Activated CD8-positive, alpha-beta memory T cell treated with anti-CD3 and anti-CD28 coated beads, Interleukin-2, amount 50 U/mL, for 48 hours (primary cell): ENCODE measurements at places on chromosomes 1 and 21.

DNA sequence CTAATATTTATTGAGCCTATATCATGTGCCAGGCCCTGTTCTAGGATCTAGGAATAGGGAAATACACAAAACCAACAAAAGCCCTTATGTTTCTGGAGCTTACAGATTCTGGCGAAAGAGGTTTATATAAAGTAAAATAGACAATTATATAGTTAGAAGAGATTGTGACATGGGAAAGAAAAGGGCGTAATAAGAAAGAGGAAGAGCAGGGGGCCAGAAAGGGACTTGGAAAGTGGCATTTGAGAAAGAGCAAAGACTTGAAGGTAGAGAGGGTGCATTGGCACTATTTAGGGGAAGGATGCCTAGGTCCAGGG is 322.5 kb upstream of the FAM78B start:
- no peak for DNase-seq

DNA sequence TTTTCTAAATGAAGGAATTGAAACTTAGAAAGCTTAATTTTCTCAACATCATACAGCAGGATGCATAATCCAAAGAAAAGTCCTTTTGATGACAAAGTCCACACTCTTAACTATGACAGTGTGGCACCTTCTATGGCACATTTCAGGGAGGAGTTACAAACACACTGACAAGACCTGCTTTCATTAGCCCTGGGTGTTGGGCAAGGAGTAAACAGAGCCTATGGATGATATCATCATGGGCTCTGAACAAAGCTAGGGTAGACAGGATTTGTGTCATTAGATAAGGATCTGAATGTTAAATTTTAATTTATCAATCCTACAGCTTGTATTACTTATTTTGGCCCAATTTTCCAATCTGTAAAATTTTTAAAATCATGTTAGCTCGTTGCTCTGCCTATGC is 62.6 kb upstream of the DENND1B start:
- no peak for DNase-seq

DNA sequence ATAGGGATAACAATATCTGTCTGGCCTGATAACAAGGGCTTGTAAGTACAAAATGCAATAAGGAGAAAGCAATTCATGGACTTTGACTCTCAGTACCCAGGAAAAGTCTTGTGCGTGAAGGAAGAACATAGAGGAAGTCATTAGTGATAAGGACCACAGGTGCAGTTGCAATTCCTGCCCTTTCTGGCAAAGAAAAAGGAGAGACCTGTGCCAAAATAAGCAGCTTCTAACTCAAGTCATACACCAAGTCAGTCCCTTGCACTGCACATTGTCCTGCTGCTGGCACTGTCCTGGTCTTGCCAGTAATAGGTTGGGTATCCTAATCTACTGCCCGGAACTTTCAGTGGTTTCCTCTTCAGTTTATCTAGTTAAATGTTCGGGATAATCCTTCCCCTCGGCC is 14.8 kb upstream of the SOD1 start:
- DNase-seq: no peak

GRCh38 chr1:210328746-210329503 is at the start of gene HHAT:
Gene HHAT, plus strand, starts transcription at chr1:210328902. Its CDS starts 20,074 bp downstream, at chr1:210348976.
- peak; percentile 82 for DNase-seq

DNA sequence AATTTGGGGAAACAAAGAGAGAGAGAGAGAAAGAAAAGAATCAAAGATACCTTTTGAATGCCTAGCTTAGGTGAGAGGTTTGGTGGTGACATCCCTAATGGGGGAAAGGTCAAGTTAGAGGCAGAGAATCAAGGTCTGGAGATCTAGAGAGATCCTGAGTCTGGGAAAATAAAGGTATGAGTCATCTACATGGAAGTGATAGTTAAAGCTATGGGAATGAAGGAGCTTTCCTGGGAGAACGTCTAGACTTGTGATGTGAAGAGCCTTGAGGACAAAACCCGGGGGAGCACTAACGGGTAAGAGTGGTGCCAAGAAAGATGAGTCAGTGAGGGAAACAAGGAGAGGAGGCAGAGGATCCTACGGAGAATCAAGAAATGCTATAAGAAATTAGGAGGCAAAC is 110.8 kb upstream of the RUNX1 start:
- no peak for DNase-seq

- DNase-seq: no peak
Observed at GRCh38 chr1:16957731-16958130, 22.7 kb downstream of the MFAP2 start.

DNA sequence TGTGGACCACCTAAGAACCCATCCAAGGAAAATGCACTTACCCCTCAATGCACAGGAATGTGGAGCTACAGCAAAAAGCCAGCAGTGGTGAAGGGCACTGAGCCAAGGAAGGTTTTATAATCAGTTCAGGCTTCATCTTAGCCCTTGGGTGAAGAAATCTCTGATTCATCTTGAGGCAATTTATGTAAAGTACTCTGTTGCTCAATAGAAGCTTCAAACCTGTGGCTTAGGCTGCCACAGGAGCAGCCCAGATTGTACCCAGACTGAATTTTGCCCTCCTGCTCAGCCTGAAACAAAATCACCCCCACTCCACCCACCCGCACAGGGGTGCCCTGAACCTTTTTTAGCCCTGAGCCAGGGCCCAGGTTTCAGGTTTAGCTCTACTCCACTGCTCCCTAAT is at the start of gene S100A12:
Gene S100A12 (minus strand): TSS at position 111 of the 400 bp plus-strand sequence. CDS start 1,029 bp downstream, outside the sequence.
- no peak for DNase-seq

- no peak for DNase-seq
Observed at GRCh38 chr1:116824631-116825206, 70.5 kb downstream of the CD2 start.

- no peak for DNase-seq
Observed at GRCh38 chr1:18041685-18042355, 65.8 kb upstream of the IGSF21 start.

DNA sequence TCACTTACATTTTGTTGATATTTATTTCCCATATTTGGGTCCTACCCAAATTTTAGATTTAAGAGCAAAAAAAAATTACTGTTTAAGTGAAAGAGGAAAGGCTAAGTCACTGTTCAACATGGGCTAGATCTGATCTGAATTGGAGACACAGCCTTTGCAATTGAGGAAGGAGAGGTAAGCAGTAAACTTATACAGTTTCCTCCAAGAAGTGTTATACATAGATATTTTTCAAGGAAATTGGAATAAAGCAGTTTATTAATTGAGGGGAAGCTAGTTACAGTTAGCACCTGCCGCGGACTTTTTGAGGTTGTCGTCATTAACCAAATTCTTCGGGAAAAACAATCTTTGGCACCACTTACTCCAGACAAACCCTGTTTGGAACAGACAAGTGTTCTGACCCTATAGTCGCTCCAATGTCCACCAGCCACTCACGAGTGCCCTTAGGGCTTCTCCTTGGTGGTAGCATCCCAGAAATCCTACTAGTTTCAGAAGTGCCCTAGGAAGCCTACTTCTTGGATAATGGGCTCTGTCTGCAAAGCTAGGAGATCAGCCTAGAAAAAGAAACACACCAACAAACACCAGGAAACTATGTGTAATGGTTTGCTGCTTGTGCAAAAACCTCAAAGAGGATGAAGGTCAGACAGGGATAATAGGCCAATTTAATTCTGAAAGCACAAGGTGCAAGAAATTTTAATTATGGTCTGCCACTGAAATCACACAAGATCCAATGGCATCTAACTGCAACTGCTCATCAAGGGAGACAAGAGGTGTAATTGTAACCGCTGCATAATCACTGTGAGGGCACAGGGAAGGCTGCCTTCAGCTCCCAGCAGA is 2.5 kb downstream of the WLS start:
- DNase-seq: no peak

DNA sequence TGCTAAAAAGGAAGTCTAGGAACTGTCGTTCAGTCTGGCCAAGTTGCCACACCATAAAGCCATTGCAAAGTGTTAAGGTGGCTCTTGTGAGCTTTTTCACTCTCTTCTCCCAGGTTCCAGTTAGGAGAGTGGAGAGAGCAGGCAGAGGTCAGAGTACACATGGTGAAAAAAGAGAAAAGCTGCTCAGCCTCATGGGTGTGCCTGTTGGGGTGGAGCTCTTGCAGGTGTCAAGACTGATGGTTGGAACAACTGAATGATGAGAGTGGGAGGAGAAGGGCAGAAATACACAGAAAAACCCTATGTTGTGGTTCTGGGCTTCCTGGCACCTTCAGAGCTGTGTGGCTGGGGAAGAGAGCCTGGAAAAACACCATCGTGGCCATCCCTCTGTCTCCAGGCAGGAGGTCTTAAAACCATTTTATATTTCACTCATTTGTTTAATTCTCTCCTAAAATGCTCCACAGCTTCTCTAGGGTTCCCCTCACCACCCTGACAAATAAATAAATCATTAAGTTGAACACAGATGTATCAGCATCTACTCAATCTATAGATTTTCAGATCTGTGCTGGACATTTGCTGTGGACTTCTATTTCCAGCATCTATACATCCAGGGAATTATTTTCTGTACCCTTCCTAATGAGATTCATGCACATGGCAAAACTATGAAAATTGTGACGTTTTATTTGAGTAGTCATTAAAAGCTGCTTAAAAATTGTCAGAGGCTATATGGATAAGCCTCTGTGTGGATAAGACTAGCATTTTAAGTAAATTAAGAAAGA is 17.5 kb downstream of the UBASH3A start:
- peak; percentile 53 for DNase-seq

- no peak for DNase-seq
Observed at GRCh38 chr1:230916587-230917283, 48.4 kb upstream of the C1orf198 start.

GRCh38 chr1:5765997-5766913 is 226.0 kb downstream of the NPHP4 start:
- DNase-seq: no peak

DNA sequence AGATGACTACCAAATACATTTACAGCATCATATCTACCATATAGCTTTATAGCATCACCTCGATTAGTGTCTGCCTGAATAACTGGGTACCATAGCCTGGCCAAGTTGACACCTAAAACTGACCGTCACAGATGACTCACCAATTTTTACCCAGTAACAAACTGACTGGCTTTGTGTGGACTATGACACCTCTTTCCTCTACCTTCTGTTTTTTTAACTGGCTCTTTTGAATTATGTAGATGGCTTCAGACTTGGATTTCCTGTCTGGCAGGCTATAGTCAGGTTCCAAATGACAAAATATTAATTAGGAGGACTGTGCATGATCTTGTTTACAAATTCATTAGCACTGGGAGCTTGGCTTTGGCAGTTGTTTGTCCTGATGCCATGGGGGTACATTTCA is 360.3 kb downstream of the TGFB2 start:
- DNase-seq: no peak

DNA sequence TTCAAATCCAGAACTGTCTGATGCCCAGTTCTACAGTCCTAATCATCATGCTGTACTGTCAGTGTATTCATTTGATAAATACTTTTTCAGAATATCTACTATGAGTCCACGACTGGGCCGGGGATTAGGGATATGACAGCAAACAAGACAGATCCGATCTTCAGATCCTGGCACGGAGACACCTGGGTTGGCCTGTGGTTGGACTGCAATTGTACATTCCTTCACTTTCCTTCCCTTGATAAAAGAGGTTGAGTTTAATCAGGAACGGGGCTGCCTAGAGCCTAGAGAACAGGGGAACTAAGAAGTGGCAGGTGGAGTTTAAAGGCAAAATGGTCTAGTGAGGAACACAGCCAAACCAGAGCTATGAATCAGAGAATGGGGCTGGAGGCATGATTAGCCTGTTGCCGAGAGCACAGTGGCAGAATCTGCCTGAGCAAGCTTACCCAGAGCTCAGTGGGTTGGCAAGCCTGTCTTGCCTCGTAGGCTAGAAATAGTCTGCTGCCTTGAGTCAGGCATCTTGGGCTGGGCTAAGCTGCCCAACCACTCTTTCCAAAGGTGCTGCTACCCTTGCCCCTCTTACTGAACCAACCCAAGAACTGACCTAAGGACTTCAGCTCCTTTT is 38.1 kb upstream of the PTCH2 start:
- no peak for DNase-seq

GRCh38 chr1:67957066-67957465 is 93.4 kb downstream of the DIRAS3 start:
- DNase-seq: no peak

- no peak for DNase-seq
Observed at GRCh38 chr1:2215909-2216766, 12.0 kb upstream of the SKI start.

- DNase-seq: no peak
Observed at GRCh38 chr1:184359909-184360308, 26.9 kb upstream of the C1orf21 start.

GRCh38 chr1:28457678-28458077 is 48.2 kb upstream of the RCC1 start:
- no peak for DNase-seq

DNA sequence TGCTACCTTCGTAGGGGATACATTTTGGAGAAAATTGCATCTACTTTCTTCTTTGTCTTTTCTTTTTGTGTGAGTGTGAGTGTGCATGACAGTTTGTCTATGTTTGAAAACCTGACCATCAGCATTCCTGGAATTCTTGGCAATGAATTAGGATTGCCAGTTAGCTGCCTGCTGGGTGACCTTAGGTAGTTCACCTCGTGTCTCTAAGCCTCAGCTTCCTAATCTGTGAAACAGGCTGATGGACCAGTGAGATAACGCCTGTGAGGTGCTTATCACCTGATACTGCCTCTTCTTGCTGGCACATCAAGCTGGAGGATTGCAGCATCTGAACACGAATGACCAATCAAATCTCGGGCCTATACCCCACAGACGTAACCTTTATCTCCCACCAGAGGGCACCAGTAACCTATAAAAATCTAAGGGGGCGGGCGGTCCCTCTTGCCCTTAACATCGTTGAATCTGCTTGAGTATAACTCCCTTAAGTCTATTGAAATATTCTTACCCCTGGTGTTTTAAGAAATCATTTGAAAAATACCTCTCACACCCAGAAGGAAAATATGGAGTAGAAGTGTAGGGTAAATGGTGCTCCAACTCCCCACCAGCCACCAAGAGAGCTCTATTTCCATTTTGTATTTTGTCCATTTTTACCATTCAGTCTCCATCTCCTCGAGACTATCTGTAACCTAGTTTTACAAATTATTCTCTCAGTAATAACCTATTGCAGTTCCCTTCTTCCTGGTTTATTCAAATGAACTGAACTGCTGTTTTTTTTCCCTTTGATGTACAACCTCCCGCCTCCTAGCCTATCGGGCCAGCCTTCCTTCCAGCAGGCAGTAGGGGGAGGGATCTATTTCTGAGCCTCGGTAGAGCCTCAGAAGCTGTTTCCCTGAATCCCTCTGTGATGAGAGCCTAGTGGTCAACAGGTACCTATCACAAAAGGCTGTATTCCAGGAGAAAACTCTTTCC is 49.7 kb downstream of the MDM4 start:
- DNase-seq: no peak

DNA sequence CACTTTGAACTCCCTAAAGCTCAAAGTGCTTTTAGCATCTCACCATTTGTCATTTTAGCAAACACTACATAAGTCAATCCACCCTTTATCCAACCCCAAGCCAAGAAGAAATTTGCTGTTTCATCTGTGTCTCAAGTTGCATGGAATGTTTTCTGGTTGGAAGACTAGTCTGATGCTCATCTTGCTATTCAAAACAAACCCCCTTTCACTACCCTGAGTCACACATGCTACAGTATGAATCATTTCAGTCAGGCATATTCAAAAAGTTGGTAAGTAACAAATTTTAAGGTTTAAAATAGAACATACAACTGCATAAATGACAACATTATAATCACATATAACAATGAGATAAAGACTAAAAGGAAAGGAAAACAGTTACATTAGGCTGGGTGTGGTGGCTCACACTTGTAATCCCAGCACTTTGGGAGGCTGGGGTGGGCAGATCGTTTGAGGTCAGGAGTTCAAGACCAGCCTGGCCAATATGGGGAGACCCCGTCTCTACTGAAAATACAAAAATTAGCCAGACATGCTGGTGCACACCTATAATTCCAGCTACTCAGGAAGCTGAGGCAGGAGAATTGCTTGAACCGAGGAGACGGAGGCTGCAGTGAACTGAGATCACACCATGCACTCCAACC is 38.7 kb downstream of the DSTYK start:
- DNase-seq: no peak

- no peak for DNase-seq
Observed at GRCh38 chr21:25080661-25081060, 526.6 kb downstream of the MRPL39 start.
